KG1 (cell line): ENCODE measurements at places on chromosomes 12 and 14.

DNA sequence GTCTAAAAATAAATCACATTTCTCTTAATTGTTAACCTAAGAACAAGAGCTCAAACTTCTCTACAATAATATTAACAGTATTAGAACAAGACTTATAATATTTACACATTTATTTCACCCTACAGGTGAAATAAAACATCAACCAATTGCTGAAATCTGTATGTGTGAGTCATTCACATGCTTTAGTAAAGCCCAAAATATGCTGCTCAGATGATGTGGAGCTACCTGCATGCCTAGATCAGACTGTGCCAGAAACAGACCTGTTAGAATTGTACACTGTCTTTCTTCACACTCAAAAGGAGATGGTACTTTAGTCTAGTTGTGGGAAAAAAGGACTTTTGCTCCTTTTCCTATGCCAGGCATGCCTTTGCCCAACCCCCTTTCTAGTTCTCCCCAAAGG is 54.7 kb downstream of the RPS6KA5 start:
- DNase-seq: no peak

GRCh38 chr12:121789233-121789781 is 4.2 kb downstream of the RHOF start:
- peak; percentile 74 for DNase-seq

DNA sequence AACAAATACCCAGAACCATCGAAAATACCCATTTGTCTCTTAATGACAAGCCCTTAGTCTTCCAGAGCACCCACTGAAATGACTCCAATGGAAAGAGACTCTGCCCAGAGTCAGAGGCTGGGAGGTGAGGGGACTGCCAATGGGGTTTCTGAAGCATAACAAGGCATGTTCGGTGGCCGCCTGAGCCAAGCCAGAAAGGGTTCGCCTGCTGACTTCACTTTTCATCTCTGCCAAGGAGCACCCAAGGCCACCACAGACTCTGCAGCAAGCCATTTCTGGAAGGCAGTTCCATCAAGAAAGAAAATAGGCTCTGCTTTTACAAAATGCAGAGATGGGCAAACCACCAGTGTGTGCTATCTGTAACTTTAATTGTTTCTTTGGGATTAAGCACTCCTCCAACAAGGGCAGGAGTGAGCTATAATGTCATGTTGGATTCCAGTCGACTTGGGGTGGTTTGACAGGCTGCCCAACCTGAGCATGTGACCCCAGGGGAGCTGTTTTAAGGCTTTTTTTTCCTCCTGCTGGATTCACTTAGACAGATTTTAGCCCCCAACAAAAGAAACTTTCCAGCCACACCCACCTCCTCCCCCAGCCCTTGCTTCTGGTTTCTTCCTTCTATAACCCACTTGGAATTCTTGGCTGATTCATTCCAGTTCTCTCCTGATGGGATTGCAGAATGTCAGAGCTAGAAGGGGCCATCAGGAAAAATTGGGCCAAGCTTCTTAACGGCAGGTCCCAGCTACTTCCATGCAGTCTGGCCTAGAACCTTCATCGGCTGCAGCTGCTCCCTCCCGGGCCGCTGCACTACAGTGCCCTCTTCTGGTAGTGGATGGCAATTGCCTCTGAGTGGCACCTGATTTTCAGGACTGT is 24.1 kb downstream of the CKAP4 start:
- no peak for DNase-seq

DNA sequence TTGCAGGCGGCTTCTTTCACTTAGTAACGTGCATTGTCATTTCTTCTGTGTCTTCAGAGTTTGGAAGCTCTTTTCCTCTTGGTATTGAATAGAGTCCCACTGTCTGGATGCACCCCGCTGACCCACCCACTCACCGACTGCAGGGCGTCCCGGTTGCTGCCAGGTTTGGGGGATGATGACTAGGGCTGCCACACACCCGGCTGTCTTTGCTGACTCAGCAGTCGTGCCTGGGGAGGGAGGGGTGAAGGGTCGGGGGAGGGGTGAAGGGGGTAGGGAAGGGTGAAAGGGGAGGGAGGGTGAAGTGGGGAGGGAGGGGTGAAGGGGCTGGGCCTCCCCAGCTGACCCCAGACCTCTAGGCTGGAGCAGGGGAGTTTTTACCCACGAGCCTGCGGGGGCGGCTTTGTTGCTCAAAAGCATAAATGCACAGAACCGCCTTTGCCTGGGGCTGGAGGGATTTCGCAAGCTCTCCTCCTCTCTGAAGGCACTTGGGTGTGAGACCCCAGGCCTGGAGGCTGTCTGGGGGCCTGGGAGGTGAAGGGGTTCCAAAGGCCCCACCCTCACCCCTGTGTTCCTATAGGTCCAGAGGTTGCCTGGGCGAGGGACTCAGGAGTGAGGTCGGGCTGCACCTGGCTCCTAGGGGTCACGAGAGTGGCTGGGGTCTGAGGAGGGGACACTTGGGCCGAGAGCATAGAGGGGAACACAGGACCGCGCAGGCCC is 31.3 kb upstream of the ULK1 start:
- DNase-seq: no peak

GRCh38 chr14:55789406-55789805 is 209.4 kb downstream of the KTN1 start:
- DNase-seq: no peak

GRCh38 chr12:27572486-27573255 is 48.7 kb downstream of the PPFIBP1 start:
- DNase-seq: no peak
